ENCODE measurements at places on chromosomes 5 and 9.

DNA sequence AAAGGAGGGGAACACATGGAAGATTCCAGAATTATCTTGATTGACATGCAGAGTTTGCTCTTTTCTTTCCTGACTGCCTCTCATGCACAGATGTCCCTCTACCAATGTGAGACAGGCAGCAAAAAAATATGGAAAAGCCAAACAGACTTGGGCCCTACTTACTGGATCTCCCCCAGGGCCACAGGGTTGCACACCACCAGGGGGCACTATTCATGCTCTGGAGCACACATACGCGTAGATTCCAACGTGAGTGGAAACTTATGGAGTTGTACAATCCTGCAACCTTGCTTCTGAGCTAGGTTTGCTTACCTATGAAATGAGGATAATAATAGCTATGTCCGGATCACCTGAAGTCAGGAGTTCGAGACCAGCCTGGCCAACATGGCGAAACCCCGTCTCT lies 319.5 kb downstream of the ARHGEF28 start:
- DNase-seq: peak; percentile 26

DNA sequence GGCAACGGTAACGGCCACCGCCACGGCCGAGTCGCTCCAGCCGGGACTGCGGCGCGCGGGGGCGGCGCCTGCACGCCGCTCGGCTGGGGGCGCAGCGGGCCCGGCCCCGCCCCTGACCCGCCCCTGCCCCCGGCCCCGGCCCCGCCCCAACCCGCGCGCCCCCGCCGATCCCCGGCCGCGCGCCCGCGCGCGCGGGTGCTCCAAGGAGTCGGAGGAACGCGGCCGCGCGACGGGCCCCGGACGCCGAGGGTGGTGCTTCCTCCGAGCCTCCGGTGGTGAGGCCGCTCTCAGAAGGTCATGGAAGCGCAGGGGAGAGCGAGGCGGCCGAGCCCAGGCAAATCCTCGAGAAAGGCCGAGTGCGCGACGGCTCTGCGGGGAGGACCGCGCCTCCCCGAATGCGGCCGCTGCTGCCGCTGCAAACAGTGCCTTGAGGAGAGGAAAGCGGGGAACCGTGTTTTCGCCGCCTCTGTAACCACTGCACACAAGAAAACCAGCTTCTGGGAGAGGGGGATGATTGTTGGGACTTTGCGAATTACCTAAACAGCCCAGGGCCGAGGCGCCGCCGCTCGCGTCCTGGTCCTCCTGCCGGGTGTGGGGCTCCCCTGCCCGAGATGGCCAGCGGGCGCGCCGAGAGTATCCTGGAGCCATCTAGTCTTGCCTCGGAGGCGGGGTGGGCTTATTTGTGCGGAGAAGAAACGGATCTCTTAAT lies at the start of gene LIFR:
Gene LIFR, minus strand, starts transcription at position 48 of the 709 bp plus-strand sequence. CDS start 25,999 bp downstream, outside the sequence.
- DNase-seq: peak; percentile 87

DNA sequence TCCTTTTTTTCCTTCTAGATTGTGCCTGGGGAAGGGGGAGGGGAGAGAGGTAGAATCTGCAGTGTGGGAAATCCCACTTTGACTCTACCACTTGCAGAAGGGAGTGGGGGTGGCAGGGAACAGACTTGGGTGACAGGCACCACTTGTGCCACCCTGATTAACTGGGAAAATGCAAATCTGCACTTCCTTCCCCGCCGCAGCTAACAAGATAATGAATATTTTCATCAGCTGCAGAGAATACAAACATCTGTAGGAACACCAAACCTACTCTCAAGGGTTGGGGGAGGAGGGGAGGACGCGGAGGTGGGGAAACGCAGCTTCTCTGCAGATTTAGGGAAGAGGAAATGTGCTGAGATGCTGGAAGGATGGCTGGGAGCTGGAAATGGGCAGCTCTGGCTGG lies 73.5 kb downstream of the TRIM32 start:
- DNase-seq: no peak

GRCh38 chr5:96014395-96014794 lies 52.7 kb upstream of the ELL2 start:
- DNase-seq: peak; percentile 71

GRCh38 chr5:171712616-171713015 lies 73.0 kb upstream of the SMIM23 start:
- no peak for DNase-seq

Data from ELR (cell line).